ENCODE measurements at places on chromosomes 2 and 18. TPM values are rescaled to one million over a fixed set of nuclear protein-coding genes. Genes with fewer than 3 reads are reported as not detected.
A peak's percentile ranks its signal among the peaks of the same experiment; 100 is the strongest.

DNA sequence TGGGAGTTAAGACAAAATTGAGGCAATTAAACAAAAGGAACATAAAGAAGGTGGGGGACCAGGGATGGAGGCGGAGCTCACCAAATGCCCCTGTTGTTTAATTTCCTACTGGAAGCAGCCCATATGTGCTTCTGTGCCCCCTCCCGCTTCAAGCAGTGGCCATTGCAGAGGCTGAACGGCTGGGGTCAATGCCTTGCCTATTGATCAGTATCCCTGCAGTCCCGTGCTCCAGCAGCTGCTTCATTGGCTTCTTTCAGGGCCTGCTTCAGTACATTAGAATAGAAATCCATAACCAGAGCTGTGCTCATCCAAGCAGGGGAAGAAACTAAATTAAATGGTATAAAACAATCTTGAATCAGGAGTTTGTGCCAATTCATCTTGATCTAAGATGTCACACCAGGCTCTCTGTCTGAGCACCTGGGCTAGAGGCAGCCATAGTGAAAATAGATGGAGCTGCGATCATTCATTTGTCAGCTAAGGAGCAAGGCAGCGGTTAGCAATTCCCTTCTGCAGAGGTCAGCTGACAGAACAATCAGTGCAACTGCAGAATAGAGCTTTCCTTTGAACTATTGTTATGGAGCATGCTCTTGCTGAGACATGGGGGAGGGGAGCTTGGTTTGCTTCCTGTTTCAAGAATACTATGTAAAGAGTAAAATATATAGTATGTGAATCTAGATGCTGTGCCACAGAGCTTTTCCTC is 222.4 kb downstream of the WDR7 start:
- peak; percentile 13 for DNase-seq

DNA sequence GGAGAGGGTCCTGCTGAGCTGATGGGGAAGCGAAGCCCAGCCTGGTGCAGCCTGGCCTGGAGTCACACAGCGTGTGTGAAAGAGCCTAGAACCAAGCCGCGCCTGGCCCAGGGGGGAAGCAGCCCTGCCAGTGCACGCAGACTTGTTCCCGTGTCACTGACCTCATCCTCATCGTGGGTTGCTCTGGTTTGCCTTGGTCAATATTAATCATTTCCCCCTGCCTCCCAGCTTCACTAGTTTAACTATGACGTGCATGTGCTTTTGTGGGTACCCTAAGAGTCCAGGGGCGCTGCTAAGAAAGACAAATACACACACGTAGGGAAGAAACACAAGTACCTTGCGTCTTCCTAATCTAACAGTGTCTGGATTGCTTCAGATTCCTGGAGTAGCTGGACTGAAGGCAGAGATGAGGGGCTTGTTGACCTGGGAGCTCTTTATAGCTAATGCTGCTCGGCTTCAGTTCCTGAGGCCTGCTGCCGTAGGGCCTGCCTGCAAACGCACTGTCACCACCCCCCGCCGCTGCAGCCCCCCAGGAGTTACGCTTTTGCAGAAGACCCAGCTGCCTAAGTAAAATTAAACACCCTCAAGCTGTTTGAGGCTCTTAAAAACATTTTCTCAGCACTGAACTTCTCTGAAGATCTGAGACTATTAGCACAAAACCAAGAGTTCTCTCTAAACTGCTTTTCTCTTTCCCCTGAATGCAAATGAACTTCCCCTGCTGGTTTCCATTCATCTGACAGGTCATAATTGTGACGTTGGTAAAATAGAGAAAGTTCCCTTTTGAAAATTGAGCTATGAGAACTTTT is 159.2 kb downstream of the FAM210A start:
- DNase-seq = peak; percentile 62

DNA sequence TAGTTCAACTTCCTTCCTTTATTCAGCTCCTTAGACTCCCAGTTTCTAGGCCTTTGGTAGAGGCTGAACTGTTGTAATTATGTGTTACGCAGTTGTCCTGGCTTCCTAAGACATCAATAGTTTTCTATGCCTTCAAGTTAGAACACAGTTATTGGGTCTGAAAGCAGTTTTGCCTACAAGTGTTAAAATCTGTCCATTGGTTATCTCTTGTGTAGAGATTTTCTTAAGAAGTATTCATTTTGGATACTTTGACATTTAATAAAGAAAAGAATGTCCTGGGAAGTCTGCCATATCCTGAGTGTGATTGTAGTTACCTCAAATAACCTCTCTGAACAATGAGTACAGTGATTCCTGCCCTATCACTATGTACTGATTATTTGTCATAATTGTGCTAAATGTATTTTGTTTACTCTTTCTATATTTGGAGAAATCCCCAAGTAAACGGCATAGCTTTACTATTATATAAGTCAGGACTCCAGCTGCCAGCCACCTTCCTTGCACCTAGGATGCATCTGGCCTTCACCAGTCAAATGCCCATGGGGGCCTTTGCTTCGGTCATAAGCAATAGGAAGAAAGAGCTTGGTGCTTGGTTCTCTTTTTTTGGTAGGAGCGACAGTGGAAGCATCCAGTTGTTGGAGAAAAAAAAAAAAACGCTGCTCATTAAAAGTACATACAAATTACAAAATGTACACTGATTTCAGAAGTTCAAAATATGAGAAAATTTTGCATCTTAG is 449.5 kb upstream of the PKDCC start:
- no peak for DNase-seq

GRCh38 chr2:216776066-216776850 is 80.9 kb upstream of the IGFBP5 start:
- DNase-seq = no peak

The SGO2 gene
- total RNA-seq = 56.7 TPM

- DNase-seq = no peak
Measured at GRCh38 chr2:197571627-197572271, 55.9 kb downstream of the MOB4 start.

GRCh38 chr2:45709137-45709536 is 57.7 kb downstream of the PRKCE start:
- no peak for DNase-seq

The RGPD4 gene
- 0.14 TPM for total RNA-seq

GRCh38 chr2:109398366-109399015 is 215.3 kb downstream of the SEPTIN10 start:
- DNase-seq = no peak

DNA sequence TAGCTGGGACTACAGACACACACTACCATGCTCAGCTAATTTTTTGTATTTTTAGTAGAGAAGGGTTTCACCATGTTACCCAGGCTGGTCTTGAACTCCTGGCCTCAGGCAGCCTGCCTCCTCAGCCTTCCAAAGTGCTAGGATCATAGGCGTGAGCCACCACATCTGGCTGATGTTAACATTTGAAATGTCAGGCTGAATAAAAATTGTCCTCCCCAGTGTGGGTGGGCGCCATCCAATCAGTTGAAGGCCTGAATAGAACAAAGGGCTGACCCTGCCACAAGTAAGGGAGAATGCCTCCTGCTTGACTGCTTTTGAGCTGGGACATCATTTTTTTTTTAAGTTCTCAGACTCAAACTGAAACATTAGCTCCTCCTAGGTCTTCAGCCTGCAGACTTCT is 21.0 kb upstream of the RHOB start:
- DNase-seq = no peak

All from activated CD4-positive, alpha-beta T cell treated with anti-CD3 and anti-CD28 coated beads for 36 hours (primary cell).